ENCODE measurements at places on chromosomes 1 and 21.

DNA sequence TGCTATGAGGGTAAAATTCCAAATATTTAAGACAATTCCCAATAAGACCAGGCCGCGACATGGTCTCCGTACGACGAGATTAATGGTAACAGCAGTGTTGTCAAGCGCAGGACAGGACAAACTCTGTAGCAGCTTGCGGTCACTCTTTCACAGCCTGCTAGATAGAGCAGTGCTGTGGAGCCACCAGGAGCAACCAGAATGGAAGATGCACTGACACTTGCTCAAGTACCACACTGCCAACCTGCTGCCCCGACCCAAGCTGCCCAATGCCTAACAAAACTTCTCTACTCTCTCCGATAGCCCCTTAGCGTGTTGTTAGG, 636 bp downstream of the WARS2 start:
- no peak for DNase-seq

- DNase-seq = no peak
Observed at GRCh38 chr1:56056438-56057287, 522.7 kb downstream of the PLPP3 start.

- DNase-seq = no peak
Observed at GRCh38 chr1:47460456-47460855, 22.6 kb downstream of the FOXD2 start.

DNA sequence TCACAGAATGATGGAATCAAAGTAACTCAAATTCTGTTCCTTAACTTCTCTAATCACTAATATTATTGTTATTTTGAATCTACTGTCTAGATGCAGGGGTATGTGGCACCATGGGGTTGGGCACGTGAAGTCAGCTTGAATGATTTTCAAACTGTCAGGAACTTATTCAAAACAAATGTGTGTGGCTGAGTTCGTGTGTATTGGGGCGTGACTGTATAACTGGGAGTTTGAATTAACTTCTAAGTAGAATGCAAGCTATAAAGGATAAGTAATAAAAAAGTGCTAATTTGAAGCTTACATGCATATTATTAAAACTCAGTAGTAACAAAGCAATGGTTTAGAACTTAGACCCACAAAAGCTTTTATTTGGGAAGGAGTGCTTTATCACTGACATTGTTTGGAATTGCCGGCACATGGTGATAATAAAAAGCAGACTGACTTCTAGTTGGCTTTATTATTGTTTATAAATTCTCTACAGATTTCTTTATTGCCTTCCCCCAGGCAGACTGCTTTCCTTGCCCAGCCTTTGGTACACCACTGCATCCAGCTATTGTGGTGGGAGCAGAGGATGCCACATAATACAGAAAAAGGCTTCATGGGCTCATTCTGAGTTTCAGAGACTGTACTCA, 84.3 kb downstream of the TENT5C start:
- no peak for DNase-seq

DNA sequence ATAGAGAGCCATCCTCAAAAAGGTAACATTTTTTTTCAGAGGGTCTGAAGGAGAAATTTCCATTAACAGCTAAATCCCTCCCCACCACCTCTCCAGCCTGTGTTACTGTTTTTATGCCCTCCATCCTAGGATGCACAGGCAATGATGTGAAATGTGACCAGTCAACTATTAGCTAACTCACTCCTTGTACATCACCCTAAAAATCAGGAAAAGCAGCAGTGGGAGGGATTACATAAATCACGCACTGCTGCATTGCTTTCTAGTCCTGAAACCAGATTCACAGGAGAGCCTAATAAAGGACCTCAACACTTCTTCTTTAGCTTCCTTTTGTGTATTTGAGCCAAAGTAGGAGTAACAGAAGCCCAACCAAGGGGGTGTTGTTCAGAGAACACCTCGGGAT, 66.3 kb downstream of the LMO4 start:
- no peak for DNase-seq

GRCh38 chr1:116379674-116380498, 6.8 kb downstream of the ATP1A1 start:
- no peak for DNase-seq

- no peak for DNase-seq
Observed at GRCh38 chr1:183593356-183593755, 3.1 kb upstream of the NCF2 start.

- DNase-seq = no peak
Observed at GRCh38 chr1:26469558-26469957, 2.7 kb upstream of the HMGN2 start.

DNA sequence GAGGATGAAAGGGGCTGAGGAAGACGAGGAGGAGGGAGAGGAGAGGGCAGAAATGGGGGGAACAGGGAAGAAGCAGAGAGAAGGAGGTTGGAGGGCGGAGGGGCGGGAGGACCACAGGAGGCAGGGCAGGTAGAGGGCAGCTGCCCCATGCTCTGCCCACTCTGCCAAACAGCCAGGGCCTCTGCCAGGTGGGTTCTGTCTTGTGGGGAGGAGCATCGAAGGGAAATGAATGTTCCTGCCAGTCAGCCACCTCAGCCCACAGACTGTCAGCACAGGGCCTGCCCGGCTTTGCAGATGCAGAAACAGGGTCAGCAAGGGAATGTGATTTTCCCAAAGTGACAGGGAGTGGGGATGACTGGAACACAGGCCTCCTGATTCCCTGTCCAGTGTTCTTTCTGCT, 82.6 kb downstream of the GRIK3 start:
- no peak for DNase-seq

GRCh38 chr1:25526753-25527152, 16.7 kb upstream of the LDLRAP1 start:
- no peak for DNase-seq

DNA sequence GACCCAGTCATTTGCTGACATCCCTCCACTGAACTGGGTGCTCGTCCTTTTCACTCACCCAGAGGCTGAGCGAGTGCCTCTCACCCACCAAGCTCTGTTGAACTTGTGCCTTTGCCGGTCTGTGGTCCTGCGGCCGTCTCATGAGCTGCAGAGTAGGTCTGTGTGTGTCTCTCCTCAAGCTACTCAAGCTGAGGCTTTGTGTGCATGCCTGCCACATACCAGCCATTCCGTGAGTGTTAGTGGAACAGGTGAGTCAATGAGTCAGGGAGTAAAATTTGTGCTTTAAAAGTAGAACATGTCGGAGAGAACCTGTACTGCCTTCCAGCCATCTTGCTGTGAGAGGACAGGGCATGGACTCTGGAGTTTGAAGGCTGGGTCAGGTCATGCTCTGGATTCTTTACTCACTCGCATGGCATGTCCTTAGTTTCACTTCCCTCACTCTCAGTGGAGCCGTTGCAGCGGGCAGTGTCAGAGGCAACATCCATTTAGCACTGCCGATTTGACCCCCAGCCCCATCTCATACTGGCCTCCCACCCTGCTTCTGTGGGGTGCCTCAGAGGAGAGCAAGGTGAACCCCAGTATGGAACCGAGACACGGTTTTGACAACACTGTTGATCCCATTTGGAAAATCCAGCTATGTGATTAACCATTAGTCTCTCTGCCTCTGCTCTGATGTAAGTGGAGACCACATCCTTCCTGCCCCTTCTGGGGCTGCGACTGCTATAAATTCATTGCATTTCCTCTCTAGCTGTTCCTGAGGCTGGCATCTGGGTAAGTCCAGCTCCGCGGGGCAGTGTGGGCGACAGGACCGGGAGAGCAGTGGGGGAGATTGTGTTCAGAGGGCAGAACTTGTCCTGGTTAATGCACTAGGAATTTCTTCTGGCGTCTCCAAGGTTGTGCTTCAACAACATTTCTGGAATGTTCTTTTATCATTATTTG, at the start of gene NLRP3:
NLRP3 (plus strand) TSS at position 751 of the 939 bp plus-strand sequence. CDS start 2,628 bp downstream, outside the sequence.
- peak; percentile 41 for DNase-seq

- no peak for DNase-seq
Observed at GRCh38 chr1:4411862-4412261, 242.5 kb upstream of the AJAP1 start.

DNA sequence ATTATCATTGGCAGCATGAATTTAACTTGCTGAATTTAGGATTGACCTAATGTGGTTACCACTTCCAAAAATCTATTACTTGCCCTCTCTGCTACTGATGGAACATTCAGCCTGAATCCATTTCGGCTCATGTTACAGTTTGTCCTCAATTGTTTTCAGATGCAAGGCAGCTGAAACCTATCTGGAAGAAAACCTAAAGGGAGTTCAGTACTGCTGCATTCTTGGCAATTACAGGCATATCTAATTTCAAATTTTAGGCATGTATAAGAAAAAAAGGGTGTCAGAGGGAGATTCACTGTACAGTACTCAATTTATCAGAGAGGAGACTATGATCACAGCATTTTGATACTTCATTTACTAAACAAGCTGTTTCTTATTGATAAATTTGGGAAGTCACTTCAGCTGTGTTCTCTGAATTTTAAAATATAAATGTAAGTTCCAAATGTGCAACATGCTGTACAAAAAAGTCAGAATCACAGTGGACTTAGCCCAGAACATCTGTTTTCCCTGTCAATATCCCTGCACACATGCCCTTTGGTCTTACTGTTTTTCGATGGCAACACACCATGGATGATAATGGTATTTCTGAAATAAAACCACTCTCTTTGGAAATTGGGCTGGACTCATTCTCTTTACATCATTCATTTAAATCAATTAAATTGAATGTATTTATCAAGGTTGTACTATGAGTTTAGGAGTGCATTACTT, 651.6 kb upstream of the ADGRL4 start:
- no peak for DNase-seq

- DNase-seq = no peak
Observed at GRCh38 chr1:33329600-33330305, 8.9 kb upstream of the A3GALT2 start.

DNA sequence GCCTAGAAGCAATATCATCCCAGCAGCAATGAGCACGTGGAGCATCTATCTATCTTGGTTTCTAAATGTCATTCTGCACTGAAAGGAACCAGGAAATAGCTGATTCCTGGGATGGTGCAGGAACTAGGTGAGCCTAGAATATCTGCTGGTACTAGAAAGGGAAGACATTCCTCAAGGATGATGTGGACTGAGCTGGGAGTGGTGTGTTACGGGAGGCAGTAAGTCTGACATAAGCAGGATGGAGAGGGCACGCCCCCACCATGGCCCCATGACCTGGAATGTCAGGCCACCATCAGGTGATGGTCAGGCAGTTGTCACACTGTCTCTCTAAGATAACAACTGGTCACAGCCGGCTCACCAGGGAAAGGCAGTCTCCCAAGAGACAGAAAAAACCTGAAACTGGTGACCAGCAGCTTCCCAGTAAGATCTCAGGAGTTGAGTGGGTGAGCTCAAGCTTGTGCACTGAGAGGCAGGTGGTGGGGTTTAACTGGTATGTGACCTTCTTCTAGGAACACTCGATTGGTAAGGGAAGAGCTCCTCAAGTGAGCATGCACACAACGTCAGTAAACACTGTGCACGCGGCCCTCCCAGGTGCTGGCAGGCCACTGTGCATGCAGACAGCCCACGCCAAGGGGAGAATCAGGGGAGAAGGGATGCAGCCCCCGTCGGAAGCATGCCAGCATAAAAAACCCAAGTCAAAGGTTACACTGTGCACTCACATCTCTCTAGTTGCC, 148.7 kb downstream of the ADSS2 start:
- no peak for DNase-seq

DNA sequence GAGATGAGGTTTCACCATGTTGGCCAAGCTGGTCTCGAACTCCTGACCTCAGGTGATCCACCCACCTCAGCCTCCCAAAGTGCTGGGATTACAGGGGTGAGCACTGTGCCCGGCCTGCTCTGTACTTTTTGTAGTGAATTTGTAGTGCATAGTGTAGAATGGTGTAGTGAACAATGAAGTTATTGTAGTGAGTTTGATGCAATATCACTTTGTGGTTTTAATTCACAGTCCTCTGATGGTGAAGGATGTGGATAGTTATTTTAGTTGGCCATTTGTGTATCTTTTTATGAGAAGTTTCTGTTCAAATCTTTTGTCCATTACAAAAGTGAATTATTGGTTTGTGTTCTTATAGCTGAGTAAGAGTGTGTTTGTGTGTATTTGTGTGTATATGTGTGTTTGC, 57.6 kb downstream of the PDE4B start:
- DNase-seq = no peak

- no peak for DNase-seq
Observed at GRCh38 chr1:1666526-1666925, 7.7 kb upstream of the CDK11B start.

DNA sequence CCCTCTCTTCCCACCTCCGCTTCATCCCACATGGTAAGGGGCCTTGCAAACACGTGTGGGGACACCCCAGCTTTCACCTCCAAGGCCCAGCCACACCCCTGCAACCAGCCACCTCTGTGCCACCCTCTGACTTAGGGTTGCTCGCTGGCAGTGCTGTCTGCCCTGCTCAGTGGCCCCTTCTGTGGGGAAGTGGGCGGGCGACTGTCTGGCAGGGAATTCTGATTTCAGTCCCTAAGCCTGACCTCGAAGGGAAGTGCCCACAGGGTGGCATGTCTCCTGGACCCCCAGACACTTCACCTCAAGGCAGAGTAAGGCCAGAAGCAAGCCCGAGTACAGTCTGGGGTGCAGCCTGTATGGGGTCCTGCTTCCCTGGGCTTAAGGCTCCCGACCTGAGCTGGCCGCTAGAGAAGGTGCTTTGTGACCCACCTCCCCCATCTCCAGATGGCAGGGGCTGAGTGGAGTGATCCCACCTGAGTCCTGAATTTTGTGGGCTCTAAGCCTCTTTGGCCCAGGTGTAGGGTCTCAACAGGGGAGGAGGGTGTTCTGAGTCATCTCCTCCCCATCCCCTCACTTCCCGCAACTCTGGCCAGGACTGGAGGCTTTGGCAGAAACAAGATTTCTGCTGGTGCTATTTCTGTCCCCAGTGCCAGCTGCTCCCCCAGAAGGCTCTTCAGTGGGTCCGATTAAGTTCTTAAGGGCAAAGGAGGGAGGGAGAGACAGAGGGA, 7.0 kb downstream of the RD3 start:
- no peak for DNase-seq

GRCh38 chr1:70809069-70809468, 238.5 kb downstream of the PTGER3 start:
- DNase-seq = no peak

DNA sequence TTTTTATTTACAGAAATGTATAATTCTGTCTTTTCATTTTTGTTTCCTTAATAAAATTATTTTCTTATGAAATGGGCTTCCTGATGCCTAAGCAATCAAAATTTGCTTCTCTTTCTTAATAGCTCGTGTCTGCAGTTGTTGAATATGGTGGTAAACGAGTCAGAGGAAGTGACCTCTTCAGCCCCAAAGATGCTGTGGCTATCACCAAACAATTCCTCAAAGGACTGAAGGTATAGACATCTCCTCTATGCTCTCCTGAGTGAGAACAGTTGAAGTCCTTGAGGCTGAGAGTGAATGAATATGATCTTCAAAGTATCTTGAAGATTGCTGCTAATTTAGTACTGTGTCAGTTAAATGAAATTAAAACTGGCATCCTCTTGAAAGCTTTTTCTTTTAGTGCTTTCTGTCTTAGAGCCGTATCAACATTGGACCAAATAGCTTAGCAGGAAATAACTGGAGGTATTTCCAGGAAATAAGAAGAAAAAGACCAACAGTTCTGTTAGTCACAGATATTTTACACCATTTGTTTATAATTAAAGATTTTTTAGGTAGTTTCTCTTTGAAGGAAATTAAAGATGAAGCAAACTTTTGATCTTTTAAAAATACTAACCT, 24.7 kb downstream of the VPS45 start:
- no peak for DNase-seq
